Cortex of kidney (tissue), 1 donor: ENCODE measurements at places on chromosomes 5 and 9.

- DNase-seq, result no peak
Observed at GRCh38 chr9:21412107-21412506, 3.2 kb downstream of the IFNA8 start.

- no peak for DNase-seq
Observed at GRCh38 chr5:41526699-41527098, 16.3 kb upstream of the PLCXD3 start.

GRCh38 chr9:117763314-117763713 is 59.1 kb downstream of the TLR4 start:
- no peak for DNase-seq

- DNase-seq, result no peak
Observed at GRCh38 chr9:31347082-31347617, 1037.3 kb upstream of the ACO1 start.

DNA sequence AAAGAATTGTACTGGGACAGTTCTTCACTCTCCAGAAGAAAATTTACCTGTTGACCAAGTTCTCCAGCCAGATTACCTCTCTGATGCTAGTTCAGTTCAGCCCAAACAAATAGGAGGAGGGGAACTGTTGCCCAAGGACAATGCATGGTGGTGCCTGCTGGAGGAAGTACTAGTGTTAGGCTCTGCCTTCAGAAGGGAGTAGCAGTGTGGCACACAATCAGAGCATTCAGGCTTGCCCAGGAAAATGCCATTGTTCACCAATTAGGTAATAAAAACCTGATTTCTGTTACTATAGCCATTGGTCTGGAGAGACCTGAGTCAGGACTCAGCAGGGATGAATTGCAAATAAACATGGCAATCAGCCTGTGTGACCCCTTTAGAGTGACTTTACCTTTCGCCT is 720.8 kb upstream of the ZNF608 start:
- DNase-seq, result no peak

DNA sequence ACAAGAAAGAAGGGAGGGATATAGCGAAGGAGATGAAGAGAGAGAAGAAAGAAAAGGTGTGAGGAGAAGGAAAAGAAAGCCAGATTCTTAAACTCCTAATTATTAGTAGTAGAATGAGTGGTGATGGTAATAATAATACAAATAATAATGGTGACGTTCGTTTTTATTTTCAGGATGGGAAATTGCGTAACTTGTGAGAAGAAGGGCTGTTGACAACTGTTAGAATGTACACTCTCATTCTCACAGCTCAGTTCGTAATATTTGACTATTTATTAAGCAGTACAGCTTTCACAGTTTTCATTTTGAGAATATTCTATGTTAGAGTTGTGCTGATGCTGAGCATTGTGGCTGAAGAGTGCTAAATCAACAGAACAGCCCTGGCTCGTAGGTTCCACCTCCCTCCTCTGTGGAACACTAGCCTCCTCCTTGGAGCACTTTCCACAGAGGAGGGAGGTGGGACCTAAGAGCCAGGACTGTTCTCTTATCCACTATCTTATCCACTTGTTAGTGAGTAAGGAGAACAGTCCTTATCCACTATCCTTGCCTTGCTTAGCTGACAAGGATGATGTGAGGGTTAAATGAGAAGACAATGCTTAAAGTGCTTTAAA is 258.3 kb upstream of the VLDLR start:
- DNase-seq, result no peak

- DNase-seq, result no peak
Observed at GRCh38 chr9:128211186-128211980, 8.2 kb downstream of the DNM1 start.
